ENCODE measurements at places on chromosomes 1 and 21.

DNA sequence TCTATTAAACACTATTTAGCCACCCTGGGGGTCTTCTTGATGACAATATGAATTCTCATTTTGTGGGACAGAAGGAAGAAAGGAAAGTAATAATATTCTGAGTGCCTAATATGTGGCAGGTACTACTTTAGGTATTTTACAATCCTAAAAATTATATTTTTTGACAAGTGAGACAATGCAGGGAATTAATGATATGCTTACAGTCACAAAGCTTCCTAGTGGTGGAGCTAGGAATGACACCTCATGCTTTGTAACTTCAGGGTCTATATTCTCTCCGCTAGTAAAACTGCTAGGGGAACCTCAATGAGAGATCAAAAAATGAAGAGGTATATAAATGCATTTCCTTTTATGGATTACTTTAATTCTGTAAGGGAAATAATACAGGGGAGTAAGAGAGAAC, 44.3 kb downstream of the TPR start:
- no peak for DNase-seq

DNA sequence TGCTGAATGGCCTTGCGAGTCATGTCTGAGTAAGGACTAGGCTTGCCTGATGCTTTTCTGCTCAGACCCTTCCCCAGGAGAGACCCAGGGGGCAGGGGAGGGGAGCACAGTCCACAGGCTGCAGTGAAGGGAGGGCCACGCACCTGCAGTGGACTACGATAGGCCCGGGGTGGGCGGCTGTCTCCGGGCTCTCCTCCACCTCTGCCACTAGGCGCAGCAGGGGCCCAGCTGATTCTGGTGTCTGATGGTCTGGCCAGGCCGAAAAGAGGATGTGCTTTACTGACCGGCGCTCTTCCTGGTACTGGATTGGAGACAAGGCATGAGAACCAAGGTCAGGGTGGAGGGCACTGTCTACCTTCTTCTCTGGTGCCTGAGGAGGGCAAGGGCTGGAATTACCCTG, 7.9 kb upstream of the ARL8A start:
- DNase-seq = no peak

DNA sequence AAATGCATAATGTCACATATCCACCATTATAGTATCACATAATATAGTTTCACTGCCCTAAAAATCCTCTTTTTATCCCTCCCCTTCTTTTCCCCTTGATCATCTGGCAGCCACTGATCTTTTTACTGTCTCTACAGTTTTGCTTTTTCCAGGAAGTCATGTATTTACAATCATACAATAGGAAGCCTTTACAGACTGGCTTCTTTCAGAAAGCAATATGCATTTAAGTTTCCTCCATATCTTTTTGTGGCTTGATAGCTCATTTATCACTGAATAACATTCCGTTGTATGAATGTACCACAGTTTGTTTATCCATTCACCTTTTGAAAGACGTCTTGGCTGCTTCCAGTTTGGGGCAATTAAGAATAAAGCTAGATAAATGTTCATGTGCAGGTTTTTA, 14.3 kb upstream of the WDTC1 start:
- DNase-seq = no peak

DNA sequence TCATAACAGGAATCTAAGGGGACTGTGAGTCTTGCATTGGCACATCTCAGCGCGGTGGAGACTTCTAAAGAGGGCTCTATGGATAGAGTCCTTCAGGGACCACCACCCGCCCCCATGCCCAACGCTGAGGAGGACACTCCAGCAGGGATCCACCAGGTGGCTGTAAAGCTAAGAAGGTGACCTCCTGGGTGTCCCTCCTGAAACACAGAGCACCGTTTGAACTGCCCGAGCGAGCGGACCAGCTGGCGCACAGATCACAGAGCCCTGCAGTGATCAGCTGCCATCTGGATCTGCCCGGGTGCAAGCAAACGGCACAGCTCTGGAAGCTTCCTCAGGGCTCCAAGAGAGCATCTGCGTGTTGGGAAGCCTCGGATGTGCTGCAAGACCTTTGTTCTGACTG, 51.3 kb upstream of the LYST start:
- no peak for DNase-seq

DNA sequence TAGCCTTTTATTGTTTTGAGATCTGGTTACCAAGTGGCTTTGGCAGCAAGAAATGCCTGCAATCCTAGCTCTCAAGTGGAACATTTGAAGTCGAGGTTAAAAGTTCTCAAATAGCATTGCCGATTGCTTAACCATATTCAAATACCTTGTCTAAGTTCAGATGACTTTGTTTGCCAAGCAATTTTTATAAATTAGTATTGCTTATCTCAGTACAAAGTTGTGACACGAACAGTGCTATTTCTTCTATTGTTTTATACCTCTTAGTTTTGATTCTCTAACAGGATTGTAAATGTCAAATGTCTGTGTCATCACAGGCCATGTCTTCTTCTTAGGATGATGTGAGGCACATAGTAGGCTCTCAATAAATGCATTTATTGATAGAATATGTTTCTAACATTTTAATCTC, 633.3 kb downstream of the PTPRC start:
- no peak for DNase-seq

DNA sequence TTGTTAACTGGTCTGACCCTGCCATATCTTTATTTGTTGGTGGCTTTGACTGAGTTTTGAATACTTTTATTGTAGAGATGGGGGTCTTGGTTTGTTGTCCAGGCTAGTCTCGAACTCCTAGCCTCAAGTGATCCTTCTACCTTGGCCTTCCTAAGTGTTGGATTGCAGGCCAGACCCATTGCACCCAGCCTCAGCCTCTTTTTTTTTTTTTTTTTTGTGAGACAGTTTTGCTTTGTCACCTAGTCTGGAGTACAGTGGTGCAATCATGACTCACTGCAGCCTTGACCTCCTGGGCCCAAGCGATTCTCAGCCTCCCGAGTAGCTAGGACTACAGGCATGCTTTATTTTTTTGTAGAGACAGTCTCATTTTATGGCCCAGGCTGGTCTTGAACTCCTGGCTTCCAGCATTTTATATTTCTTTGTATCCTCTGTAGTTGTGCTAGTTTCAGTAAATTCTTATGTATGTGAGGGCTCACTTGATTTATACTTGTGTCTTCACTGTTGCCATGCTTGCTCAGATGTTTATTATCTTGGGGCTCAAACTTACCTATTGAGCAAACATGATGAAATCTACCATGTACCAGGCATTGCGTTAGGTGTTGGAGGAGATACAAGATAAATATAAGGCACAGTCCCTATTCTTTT, 24.1 kb downstream of the THRAP3 start:
- DNase-seq = no peak

DNA sequence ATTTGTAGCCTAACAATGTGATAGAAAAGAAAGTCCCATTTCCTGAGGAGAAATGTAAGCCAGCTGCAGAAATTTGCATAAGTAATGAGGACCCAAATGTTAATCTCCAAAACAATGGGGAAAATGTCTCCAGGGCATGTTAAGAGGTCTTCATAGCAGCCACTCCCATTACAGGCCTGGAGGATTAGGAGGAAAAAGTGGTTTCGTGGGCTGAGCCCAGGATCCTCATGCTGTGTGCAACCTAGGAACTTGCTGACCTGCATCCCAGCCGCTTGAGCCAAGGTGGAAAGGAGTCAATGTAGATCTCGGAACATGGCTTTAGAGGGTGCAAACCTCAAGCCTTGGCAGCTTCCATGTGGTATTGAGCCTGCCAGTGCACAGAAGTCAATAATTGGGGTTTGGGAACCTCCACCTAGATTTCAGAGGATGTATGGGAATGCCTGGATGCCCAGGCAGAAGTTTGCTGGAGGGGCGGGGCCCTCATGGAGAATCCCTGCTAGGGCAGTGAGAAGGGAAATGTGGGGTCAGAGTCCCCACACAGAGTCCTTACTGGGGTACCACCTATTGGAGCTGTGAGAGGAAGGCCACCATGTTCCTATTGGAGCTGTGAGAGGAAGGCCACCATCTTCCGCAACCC, 14.2 kb upstream of the F13B start:
- no peak for DNase-seq

- no peak for DNase-seq
These were observed 276.0 kb downstream of the GPATCH2 start for GRCh38 chr1:217354895-217355294.

DNA sequence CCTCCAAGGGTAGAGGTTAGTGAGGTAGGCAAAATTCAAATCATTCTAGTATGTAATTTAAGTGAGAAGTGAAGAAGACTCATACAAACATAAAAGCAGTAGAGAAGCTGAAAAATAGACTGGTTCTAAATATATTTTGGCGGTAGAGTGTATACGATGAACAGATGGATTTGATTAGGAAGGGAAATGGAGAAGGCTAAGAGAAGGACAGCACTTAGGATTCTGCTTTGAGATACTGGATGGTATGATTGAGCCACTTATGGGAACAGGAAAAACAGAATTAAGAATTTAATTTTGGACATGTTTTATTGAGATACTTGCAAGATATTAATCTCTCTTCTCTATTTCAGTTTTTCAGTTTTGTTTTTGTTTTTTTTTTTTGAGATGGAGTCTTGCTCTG, 60.1 kb downstream of the EPB41 start:
- no peak for DNase-seq

- no peak for DNase-seq
These were observed 105.6 kb downstream of the LRRC7 start for GRCh38 chr1:69673321-69673720.

GRCh38 chr21:29342363-29342957, 43.7 kb downstream of the BACH1 start:
- no peak for DNase-seq

DNA sequence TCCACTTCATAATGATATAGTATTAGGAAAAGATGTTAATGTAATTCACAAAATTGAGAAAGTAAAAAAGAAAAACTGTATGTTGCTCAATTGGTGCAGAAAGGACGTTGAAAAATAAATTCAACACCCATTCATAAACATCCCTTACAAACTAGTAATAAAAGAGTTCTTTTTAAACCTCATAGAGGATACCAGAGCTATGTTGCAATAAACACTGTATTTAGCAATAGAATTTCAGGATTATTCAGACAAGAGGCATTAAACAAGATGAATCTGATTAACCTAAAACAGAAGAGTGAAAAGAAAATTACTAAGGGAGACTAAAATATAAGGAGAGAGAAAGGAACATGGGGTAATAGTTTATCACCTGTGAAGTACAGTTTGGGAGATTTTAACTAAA, 154.8 kb downstream of the NTPCR start:
- DNase-seq = no peak

DNA sequence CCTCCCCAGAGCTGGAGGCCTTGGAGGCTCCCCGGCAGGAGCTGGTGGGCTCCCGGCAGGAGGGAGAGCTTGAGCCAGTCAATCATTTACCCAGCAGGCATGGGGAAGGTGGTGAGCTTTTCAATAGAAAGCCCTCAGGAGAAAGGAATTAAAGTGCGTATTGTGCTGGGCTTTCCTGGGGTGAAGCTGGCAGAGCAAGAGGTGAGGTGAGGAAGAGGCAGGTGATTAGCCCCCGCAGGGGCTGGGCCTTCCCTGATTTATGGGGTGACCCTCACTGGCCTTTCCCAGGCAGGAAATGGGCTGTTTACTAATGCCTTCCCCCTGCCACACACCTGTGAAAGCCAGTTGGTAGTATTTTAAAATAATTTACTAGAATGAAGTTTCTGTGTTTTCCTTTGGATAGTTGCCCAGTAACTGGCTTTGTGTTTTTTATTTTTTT, 25.8 kb downstream of the CLDN14 start:
- no peak for DNase-seq

DNA sequence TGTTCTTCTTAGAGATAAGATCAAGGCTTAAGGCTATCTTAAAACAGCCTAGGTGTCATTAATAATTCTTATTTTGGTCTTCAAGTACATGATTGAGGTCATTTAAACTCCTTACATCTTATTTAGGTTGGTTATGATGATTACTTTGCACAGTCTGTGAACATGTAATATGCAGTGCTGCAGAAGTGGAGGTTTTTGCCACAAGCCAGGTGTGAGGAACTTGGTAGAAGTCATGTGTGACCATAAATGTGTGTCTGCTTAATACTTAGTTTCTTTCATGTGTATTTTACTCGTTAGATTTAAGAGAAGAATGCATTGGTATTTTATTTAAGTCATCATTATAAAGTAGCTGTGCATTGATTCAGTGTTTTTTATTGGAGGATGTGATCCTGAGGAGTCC, 10.1 kb downstream of the ATG4C start:
- DNase-seq = no peak

DNA sequence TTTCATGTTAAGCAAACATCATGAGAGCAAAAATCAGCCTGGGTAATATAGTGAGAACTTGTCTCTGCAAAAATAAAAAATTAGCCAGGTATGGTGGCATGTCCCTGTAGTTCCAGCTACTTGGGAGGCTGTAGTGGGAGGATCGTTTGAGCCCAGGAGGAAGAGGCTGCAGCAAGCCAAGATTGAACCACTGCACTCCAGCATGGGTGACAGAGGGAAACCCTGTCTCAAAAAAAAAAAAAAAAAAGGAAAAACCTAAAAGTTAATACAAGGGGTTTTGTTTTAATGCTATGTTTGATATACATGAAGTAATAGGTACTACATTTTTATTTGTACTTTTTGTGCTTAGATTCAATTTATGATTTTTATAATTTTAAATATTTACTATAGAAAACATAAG, 27.1 kb upstream of the SLC35A3 start:
- DNase-seq = no peak

DNA sequence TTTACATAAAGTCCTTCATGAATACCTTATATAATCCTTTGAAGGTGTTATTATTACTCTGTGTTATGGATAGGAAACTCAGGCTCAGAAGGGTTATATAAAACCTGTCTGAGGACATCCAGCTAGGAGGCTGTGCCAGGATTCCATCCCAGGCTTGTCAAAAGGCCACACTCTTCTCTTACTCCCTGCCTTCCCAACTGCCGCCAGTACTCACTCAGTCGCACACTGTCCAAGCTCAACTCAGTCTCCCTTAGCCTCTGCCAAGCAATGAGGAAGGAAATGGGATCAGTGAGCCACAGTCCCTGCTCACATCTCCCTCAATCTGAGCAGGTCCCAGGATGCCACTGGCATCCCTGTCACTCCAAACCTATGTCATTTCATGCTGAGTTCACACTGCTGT, 94.4 kb downstream of the NAV1 start:
- no peak for DNase-seq

- DNase-seq = no peak
These were observed 96.7 kb downstream of the PTPRU start for GRCh38 chr1:29333008-29333407.

- DNase-seq = no peak
These were observed 567.6 kb downstream of the MRPL39 start for GRCh38 chr21:25039461-25040380.

GRCh38 chr1:53288002-53288789, 39.7 kb downstream of the LRP8 start:
- DNase-seq = no peak

- no peak for DNase-seq
These were observed 33.3 kb upstream of the SUCO start for GRCh38 chr1:172499636-172500141.
